ENCODE measurements at places on chromosomes 1 and 21.
A peak's percentile ranks its signal among the peaks of the same experiment; 100 is the strongest.

GRCh38 chr1:21763236-21763635, 19.7 kb downstream of the USP48 start:
- no peak for DNase-seq

GRCh38 chr1:170407581-170407980, 124.4 kb upstream of the GORAB start:
- no peak for DNase-seq

GRCh38 chr21:45348591-45349327, 56.2 kb upstream of the COL18A1 start:
- DNase-seq, result no peak

DNA sequence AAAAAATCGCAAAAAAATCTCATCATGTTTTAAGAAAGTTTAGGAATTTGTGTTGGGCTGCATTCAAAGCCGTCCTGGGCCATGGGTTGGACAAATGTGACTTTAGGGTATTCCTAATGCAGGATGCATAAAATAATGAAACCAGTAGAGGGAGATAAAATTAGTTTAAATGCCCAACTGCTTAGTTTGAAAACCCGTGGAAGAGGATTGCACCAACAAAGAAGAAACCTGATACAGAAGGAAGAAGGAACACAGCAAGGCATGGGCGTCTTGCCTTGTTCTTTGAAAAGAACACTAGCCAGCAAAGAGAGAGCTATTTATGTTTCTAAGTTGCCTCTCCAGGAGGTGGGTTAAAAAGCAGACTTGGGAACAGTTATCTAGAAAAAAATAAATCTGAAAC, 37.9 kb downstream of the WDR3 start:
- no peak for DNase-seq

GRCh38 chr1:158961178-158961577, 29.8 kb downstream of the PYHIN1 start:
- DNase-seq, result no peak

- peak; percentile 24 for DNase-seq
These were observed at the start of gene KIF26B for GRCh38 chr1:245154429-245155271. Gene KIF26B, plus strand, starts transcription at chr1:245154985. Its CDS starts 440 bp downstream, at chr1:245155425.

- no peak for DNase-seq
These were observed 9.6 kb downstream of the TMCO1 start for GRCh38 chr1:165759095-165759494.

GRCh38 chr1:6914706-6915105, 129.5 kb downstream of the CAMTA1 start:
- no peak for DNase-seq

DNA sequence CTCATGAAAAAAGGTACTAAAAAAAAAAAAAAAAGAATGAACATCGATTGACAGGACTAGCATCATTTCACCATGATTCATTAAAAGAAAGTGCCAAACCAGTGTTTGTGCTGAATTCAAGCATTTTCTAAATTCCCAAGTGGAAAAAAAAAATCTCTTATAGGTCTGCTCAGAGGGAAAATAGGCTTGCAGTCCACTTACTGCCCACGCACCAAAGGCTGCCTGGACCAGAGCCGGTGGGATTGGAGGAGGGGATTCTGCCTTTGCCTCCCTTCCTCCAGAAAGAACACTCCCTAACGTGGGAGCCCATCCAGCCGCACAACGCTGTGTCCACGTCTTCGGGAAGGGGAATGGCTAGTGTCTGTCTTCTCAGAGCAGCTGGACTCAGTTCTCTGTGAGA, 5.5 kb upstream of the TRAPPC10 start:
- no peak for DNase-seq

- DNase-seq, result no peak
These were observed 7.6 kb downstream of the LRRC8B start for GRCh38 chr1:89532228-89532627.

- DNase-seq, result no peak
These were observed 65.7 kb upstream of the CNTN2 start for GRCh38 chr1:204977318-204977717.

GRCh38 chr1:162147760-162148159, 78.3 kb downstream of the NOS1AP start:
- no peak for DNase-seq

DNA sequence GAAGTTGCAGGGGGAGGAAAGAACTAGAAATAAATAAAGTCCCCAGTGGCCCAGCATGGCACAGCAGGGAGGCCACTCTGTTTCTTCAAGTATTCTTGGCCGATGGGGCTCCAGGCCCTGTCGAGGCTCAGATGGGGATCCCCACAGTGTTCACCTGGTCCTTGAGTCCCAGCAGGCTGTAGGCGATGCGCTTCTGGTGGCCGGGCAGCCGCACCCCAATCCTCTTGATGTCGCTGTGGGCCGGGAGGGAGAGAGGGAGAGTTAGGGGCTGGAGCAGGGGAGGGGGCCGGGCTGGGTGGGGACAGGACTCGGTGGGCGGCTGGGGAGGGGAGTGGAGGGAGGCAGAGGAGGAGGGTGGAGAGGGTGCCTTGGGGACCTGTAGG, 30.8 kb downstream of the EPHA2 start:
- no peak for DNase-seq

DNA sequence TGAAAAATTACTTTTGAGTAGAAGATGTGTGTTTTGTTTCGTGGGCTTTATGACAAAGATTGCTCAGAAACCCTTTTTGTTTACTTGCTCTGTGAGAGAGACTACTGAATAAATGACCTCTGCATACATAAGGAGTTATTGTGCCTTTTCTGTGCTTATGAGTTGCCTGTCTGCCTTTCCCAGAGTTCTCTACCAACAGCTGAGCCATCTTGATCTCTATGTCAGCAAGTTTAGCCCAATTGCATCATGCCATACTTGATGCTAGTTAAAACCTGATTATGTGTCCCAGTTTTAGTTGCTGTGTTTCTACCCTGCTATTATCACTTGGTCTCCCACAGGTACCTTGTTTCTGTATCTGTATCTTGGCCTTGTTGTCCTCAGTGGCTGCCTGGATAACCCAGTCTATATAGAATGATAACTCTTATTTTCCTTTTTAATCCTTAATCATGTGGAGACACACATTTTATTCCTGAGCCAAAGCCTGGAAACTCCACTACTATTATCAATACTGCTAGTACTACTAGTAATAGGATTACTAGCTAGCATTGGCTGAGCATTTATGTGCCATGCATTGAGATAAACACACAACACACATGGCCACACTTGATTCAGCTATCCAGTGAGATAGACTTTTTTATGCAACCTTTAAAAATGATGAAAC, 28.7 kb upstream of the GNG12 start:
- DNase-seq, result no peak

Data from colonic mucosa (tissue), 4 donors.